ENCODE measurements at places on chromosomes 4 and X.

DNA sequence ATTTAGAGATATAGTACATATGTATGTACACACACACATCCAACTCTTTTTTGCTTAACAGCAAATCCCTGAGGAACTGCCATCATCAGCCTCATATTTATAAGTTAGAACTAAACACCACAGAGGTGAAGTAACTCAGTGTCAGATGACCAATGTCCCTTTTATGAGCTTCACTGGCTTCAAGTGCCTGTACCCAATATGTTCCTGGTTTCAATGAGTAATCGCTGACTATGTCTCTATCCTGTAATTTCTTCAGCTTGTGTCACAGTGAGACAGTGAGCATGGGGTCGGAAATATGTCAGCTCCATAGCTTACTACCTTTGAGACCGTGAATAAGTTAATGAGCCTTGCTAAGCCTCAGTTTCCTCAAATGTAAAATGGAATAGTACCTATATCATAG lies 136.2 kb upstream of the RASGEF1B start:
- DNase-seq = no peak

DNA sequence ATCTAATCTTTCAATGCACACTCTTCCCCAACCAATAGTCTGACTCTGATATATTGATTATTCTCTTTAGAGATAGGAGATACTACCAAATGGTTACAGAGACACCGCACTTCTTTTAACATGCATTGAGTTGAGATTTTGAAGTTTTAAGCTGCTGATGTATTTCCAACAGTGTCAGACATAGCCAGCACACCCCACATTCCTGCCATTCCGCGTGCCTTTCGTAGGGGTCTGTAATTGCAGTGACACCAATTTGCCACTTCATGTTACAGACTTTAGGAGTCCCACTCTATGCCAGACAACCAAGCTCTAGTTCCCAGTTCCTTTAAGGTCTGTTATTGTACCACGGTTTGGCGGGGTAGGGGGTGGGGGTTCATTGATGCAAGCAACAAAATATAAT lies 618.2 kb upstream of the FRG1 start:
- no peak for DNase-seq

GRCh38 chrX:17803449-17803848 lies 57.6 kb downstream of the RAI2 start:
- no peak for DNase-seq

DNA sequence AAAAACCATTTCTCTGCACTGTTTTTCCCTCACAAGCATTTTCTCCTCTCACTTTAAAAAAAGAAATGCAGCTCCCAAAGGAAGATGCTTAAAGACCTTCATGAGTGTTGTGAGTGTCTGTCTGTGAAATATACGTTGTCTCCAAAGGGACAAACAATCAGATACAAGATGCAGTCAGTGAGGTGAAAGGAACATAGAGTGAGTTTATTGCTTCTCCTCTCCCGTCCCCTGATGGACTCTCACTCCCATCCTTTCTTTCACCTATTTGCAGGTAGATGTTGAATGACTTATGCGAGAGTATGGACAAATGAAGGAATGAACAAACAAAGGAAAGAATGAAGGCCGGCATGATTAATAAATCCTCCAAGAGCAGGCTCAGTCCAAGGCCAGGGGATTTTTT lies 561.2 kb upstream of the DIPK2B start:
- no peak for DNase-seq

DNA sequence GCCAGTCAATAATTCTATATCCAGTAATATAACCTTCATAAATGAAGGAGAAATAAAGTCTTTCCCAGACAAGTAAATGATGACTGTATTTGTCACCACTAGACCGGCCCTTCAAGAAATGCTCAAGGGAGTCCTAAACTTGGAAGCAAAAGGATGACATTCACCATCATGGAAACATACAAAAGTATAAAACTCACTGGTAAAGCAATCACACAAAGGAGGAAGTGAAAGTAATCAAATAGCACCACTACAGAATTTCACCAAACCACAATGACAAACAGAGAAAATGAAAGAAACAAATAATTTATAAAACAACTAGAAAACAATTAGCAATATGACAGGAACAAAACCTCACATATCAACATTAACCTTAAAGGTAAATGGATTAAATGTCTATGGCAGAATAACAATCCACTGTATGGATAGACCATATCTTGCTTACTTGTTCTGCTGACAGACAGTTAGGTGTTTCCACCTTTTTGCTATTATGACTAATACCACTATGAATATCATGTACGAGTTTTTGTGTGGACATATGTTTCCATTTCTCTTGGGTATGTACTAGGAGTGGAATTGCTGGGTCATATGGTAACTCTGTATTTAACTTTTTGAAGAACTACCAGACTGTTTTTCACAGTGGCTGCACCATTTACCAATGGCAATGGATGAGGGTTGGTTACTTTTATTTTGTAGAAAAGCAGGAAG lies 44.9 kb downstream of the NAT8L start:
- DNase-seq = no peak

- no peak for DNase-seq
Measured at GRCh38 chrX:128518508-128518907, 466.3 kb upstream of the ACTRT1 start.

- no peak for DNase-seq
Measured at GRCh38 chrX:77918568-77918967, 8.1 kb downstream of the ATP7A start.

- DNase-seq = no peak
Measured at GRCh38 chr4:156538210-156538609, 433.4 kb downstream of the PDGFC start.

- DNase-seq = no peak
Measured at GRCh38 chr4:83931659-83932438, 395.9 kb downstream of the GPAT3 start.

GRCh38 chr4:175947117-175947722 lies 118.4 kb upstream of the WDR17 start:
- no peak for DNase-seq

DNA sequence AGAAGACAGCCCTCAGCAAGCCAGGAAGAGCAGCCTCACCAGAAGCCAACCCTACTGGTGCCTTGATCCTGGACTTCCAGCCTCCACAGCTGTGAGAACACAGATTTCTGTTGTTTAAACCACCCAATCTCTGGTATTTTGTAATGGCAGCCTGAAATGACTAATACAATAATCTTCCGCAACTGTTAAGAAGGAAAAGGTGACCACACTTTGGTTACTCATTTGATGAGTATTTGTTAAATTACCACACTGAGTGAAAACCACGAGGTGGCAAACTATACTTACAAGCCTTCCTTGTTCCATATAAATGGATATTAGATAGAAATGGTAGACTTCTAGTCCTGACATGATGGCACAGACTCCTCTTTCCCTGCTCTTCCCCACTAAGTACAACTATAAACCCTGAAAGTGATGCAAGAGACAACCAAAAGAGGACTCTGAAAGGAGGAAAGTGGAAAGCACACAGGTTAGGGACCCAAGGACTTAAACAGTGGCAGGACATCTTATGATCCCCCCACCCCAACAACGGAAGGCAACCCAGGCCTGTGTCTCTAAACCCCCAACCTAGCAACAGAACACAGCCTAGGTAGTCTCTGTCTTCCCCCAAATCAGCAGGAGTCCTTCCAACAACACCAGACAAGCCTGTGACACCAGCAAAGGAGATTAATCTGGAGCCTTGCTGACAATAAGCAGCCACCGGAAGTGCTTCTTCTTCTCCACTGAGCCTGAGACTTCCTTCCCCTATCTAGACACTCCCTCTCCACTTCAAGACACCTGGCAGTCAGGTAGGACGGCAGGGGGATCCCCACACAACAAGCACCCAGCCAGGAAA lies 12.3 kb downstream of the ZNF182 start:
- no peak for DNase-seq

DNA sequence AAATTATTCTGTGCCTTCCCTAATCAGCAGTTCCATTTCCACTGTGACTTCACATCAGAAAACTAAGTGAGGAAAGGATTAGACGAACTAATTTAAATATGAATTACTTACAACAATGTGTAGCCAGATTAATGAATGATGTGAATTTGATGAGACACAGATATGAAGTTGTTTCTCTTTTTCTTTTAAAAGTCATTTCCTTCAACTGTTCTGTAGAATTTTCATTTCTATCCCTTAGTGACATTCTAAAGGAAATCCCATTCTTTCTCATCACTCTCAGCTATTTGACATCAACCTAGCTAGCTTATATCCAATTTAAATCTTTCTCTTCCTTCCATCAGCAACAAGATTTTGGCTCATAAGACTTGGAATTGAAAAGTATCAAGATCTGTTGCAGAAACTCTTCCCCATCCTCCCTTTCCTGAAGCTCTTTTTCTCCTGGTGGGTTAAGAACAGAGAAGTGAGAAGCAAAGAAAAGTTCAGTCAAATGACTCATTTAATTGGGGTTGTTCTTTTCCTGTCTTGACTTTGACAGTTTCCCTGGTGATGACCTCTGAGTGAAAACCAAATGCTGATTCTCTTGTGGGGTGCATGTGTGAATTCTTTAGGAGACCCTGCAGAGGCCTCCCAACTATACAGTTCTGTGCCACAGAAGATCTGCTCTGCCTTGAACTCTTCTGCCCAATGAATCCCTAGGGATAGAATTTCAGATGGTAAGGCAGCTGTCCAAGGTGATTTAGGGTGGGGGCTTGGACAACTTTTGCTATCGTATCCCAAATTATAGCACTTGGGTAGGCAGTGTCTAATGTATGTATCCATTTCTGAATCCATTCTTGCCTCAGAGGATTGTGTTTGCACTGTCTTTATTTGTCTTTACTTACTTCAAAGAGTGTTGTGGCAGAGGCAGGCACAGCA lies 232.5 kb upstream of the GPRIN3 start:
- DNase-seq = no peak

DNA sequence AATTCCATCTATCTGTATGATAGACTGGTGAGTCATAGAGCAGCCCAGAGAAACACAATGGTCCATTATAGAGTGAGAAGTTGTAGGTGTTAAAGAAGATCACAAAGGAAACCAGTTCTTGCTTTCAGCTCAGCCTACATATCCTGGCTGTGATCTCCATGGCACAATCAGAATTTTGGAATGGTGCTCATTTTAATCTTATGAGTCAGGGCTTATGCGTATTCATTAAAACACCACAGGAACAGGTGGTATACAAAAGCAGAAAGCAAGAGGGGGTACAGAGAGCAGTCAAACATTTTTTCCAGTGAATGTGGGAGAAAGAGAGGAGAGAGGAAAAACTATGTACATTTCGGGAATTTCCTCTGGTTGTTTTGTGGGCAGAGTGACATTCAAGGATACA lies 126.9 kb downstream of the MFAP3L start:
- DNase-seq = no peak

DNA sequence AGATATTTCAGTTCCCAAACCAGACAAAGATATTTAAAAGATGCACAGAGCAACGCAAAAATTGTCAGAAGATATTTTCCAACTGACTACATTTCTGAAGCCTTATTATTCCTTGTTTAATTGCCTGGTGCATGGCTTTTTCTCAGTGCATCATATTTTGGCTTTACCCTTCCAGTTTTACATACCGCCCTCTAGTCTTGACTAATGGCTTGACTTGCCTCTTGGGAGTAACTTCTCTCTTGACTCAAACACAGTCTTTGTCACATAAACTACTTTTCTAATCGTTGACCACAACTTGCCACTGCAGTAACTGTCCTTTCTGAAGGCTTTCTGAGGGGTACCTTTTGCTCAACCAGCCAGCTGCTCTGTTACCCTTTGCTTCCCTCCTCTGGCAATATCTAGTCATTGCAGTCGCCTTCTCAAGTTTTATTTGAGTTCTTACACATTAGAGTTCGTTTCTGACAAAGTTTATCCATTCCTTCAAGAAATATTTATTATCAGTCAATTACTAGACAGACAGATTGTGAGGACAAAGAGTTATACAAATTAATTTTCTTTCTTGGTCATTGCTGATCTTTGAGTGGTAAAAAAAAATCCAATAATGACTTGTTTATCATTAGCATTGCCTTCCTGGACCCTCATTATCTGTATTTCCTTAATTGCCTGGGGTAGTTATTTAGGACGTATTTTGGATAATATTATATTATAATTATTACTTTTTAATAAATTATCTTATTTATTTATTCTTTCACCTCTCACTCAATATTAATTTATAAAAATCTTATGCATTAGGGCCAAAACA lies 506.9 kb upstream of the PCDH10 start:
- no peak for DNase-seq

Data from activated gamma-delta T cell (primary cell).